ENCODE measurements at places on chromosomes 2 and 18.
A peak's percentile ranks its signal among the peaks of the same experiment; 100 is the strongest.

GRCh38 chr2:121689356-121689755, 40.1 kb upstream of the CLASP1 start:
- peak; percentile 52 for DNase-seq

- peak; percentile 74 for DNase-seq
Measured at GRCh38 chr2:172806493-172806892, 70.8 kb downstream of the RAPGEF4 start.

GRCh38 chr2:1665761-1666505, 78.4 kb downstream of the PXDN start:
- no peak for DNase-seq

DNA sequence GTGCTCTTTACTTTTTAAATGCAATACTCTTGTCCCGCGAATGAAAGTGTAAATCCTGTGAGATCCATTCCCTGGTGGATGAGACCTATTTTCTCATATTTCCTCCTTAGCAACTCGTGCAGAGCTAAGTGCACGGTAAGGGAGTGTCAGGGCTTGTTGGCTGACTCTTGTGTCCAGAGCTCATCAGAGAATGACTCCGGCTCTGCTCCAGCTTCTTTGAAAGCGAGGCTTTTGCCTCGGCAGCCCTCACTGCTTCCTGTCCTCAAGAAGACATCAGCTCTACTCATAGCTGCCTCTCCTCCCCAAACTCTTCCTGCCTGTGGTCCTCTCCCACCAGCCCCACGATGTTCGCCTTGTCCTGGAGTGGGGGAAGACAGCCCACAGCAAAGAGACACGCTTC, 70.7 kb downstream of the LIPG start:
- DNase-seq, result no peak

GRCh38 chr18:75810961-75811551, 383.6 kb upstream of the SMIM21 start:
- peak; percentile 7 for DNase-seq

DNA sequence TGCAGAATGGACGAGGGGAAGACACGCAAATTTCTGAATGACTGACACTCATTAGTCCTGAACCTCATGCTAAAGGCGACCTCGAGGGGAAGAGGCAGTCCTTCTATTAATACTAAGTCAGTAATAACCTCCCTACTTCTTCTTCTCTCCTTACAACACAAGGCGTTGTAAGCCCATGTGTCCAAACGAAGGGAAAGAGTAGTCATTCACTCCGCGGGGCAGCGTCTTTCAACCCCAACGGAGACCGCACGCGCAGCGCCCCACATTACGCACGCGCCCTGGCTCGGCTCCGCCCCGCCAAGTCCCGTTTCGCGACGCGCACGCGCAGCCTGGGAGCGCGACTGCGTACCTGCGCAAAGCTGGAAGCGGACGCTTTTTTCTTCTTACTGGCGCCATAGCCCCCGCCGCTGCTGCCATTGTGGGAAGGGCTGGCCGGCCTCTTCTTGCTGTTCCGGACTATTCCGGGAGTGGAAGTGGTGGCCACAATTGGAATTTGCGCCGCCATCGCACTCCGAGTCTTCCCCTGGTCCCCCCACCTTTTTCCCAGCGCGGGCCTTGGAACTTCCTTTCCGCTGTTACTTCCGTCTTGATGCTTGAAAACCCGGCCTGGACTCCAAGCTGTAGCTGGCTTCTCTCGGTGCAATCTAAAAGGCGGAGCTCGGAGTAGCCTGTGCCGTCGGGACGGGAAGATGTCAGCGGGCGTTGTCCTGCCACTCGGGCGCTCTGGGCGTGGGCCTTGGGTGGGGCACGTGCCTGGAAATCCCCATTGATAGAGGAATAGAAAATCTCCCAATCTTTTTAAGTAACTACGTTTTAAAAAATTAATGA, at the start of gene INO80C:
Gene INO80C, minus strand, starts transcription at position 591 of the 828 bp plus-strand sequence. Its CDS starts 86 bp downstream, at position 505.
- peak; percentile 96 for DNase-seq

DNA sequence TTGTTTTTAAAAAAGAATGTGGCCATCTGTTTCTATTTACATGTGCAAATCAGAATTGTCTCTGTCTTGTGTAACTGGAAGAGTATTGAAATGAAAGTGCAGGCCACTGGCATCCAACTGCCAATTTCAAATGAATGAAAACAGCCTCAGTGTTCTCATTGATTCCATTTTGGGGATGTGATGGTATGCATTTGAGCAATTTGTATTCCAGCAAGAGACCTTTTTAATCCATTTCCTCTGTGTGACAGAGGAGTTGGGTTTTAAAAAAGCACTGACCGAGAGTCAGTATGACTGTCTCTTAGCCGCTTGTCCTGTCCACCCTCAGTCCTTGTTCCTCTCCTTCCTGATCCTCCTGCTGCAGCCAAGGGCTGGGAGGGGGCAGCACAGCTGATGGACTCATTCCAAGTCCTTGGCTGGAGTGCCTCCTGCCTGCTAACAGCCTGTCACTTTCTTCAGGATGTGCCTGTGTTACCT, 50.0 kb downstream of the ASAP2 start:
- DNase-seq, result no peak

GRCh38 chr18:45287531-45287930, 327.7 kb upstream of the SLC14A2 start:
- DNase-seq, result no peak

DNA sequence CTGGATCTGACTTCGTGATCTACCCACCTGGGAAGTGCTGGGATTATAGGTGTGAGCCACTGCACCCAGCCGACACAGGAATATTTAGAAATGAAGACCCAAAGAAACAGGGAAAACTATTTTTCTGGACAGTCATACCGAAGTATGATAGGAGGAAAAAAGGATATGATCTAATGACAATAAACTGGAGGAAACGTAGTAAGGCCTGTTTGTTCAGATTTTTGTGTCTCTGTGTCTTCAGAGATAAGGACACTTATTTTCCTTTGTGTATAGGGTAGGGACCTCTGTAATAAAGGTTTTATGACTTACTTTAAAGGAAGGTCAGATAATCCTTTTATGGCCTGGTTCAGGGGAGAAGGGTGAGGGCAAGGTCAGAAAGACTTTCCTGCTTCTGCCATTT, 55.9 kb downstream of the GTF2A1L start:
- no peak for DNase-seq

DNA sequence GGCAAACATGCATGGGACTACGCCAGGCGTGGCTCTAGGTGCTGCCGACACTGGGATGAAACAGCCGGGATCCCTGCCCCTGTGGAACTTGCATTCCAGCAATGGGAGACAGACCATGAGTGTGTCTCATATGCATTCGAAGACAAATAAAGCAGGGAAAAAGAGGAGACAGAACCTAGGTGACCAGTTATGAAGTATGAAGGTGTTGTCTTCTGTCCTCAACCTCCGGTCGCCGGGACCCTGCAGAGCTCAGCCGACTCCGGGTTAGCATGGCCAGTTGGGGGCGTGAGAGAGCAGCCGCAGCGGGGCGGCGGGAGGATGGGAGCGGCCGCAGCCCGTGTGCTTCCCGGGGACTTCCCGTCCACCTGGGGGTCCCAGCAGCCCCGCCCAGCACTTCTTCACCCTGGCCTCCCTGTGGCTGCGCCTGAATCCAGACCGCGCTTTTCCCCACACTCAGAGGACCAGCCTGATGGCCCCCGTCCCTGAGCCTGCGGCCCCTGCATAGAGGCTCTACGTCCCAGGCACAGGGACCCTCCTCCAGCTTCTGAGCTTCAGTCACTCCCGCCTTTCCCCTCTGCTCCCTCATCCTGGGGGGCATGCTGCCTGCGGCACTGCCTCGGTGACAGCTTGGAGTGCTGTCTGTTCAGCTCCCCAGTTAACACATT, 11.4 kb downstream of the ID2 start:
- DNase-seq, result no peak

- DNase-seq, result no peak
Measured at GRCh38 chr2:192099742-192100141, 95.0 kb downstream of the TMEFF2 start.

- DNase-seq, result no peak
Measured at GRCh38 chr2:98441706-98442450, 2.8 kb upstream of the INPP4A start.

GRCh38 chr18:60197671-60198462, 174.7 kb downstream of the MC4R start:
- no peak for DNase-seq

GRCh38 chr2:185069107-185069506, 470.8 kb downstream of the ZNF804A start:
- no peak for DNase-seq

- no peak for DNase-seq
Measured at GRCh38 chr2:6921321-6921922, 4.2 kb downstream of the RNF144A start.

- DNase-seq, result no peak
Measured at GRCh38 chr2:138235041-138235440, 266.5 kb upstream of the SPOPL start.

GRCh38 chr2:234691214-234691575, 194.3 kb upstream of the ARL4C start:
- DNase-seq, result no peak

- no peak for DNase-seq
Measured at GRCh38 chr2:233532971-233533370, 33.6 kb downstream of the USP40 start.

GRCh38 chr2:48771241-48772014, 15.9 kb upstream of the LHCGR start:
- no peak for DNase-seq

DNA sequence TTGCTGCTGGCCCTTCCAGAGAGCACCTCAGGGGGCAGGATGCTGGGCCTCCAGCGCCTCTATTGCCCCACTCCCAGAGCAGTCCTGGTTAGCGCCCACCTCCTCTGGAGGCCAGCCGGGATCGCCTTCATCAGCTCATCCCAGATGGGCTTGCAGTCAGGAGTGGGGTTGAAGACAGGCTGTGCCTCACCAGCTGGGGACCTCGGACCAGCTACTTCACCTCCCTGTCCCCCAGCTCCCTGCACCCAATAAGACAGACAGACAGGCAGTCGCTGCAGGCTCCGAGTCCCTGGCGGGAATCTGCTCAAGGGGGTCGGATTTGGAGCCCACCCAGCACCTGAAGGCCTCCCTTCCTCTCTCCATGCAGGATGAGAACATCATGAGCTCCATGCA, 18.9 kb upstream of the FAHD2A start:
- DNase-seq, result no peak

DNA sequence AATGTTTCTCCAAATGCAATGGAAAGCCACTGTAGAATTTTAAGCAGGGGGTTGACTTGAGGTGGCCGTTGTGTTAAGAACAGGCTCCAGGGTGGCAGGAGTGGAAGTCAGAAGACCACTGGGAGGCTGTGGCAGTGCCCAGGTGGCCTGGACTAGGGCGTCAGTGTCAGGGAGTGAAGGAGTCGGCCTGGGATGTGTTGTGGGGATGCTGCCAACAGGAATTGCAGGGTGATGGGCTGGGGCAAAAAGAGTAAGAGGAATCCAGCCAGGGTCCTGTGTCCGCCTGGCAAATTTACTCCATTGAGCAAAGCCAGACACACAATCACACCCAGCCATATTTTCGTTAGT, 55.1 kb downstream of the ACAA2 start:
- DNase-seq, result no peak

GRCh38 chr2:44943693-44944101, 2.2 kb downstream of the SIX3 start:
- DNase-seq, result no peak

- no peak for DNase-seq
Measured at GRCh38 chr2:19807866-19808265, 93.9 kb downstream of the TTC32 start.

DNA sequence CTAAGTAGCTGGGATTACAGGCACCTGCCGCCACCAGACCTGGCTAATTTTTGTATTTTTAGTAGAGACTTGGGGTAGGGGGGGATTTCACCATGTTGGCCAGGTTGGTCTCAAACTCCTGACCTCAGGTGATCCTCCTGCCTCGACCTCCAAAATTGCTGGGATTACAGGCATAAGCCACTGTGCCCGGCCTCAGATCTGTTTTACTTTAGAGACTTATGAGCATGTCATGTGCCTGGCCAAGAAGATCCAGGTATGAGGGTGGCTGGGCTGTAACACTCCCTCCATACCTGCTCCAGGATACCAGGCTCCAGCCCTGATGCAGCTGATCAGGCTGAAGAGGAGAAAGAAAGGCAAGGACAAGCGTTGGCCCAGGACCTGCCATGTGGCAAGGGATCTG, 125.0 kb downstream of the LPIN1 start:
- DNase-seq, result no peak

- no peak for DNase-seq
Measured at GRCh38 chr18:25136416-25137196, 215.4 kb downstream of the ZNF521 start.

- peak; percentile 35 for DNase-seq
Measured at GRCh38 chr18:26621161-26622026, 73.0 kb upstream of the KCTD1 start.

DNA sequence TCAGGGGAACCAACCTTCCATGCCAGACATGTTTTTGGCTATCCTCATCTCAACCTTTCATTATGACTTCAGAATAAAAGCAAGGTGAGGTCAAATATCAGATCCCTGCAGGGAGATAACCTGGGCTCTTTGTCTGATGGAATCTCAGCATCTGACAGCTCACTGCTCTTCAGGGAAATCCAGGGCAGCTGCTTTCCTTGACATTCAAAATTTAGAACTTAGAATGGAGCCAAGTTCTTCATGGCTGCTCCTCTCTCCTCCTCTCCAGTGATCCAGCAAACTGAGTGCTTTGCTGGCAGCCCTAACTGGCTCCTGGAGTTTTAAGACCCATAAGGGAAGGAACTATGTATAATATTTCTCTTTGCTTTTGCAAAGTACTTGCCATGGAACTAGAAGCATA, 716.3 kb downstream of the TSN start:
- no peak for DNase-seq

- peak; percentile 6 for DNase-seq
Measured at GRCh38 chr2:86661333-86661732, 37.7 kb upstream of the RNF103 start.

- DNase-seq, result no peak
Measured at GRCh38 chr2:105571445-105571987, 172.7 kb upstream of the FHL2 start.

GRCh38 chr2:152874955-152875354, 156.5 kb downstream of the ARL6IP6 start:
- DNase-seq, result no peak

DNA sequence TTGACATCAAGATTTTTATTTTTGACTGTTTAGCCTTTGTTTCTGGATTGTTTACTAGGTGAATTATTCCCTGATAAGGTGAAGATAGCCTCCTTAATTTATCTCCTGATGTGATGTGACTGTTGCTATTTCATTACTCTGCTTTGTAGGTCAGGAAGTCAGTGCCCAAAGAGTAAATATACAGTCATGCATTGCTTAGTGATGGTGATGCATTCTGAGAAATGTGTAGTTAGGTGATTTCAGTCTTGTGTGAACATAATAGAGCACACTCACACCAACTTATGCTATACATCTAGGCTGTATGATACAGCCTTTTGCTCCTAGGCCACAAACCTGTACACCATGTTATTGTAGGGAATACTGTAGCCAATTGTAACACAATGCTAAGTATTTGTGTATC, 102.4 kb upstream of the THUMPD2 start:
- DNase-seq, result peak; percentile 19

- no peak for DNase-seq
Measured at GRCh38 chr2:145064511-145064910, 544.6 kb upstream of the ZEB2 start.

GRCh38 chr2:156999661-157000060, 257.8 kb upstream of the GALNT5 start:
- DNase-seq, result no peak

- peak; percentile 56 for DNase-seq
Measured at GRCh38 chr18:55587418-55588110, 428 bp downstream of the TCF4 start.

DNA sequence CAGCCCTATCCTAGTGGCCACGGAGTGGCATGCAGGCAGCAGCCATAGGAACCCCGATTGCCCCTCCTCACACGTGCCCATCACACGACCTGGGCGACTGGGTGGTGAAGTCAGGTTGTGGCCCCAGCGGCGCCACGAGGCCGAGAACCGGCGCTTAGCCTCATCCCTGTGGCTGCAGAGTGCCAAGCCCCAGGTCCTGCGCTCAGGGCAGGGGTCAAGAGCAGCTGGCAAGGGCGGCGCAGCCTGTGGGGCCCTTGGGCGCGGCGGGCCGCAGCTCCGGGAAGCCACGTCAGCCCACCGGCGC, 73.3 kb downstream of the RPIA start:
- DNase-seq, result no peak

Data from astrocyte of the spinal cord (primary cell).